ENCODE measurements at places on chromosomes 4 and X.

- DNase-seq, result no peak
These were observed 47.5 kb downstream of the SLITRK2 start for GRCh38 chrX:145865082-145865481.

- no peak for DNase-seq
These were observed 40.1 kb upstream of the TRPC3 start for GRCh38 chr4:121991968-121992367.

GRCh38 chr4:168724686-168725411 lies 228.0 kb downstream of the PALLD start:
- DNase-seq, result no peak

GRCh38 chr4:4598851-4599411 lies 57.1 kb upstream of the STX18 start:
- DNase-seq, result no peak

- DNase-seq, result no peak
These were observed 426.7 kb downstream of the RPA4 start for GRCh38 chrX:97310373-97310772.

DNA sequence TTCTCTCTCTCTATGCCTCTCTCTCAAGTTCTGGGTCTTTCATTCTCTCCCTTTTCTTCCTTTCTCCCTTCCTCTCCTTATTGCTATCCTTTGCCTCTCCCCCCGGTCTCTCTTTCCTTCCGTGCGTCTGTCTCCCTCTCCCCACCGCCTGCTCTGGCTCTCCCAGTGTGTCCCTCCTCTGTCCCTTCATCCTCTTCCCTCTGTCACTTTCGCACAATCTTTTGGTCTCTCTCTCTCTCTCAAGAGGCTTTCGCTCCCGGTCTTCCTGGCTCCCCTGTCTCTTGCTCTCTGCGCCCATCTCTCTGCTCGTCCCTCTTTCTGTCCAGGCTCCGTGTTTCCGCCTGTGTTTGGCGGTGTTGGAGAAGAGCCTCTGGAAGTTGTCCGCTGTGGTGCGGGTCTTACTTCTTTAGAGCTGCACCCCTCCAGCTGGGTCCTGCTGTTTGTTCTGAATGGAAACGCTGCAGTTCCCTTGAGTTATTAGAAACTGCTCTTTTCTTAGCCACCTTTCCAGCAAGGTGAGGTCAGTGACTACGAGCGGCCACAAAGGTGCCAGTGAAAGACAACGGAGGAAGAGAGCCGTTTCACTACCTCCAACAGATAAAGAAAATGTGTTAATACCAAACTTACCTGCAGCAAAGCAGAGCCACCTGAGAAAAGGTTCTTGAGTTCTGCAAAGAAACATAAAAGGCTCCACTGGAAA lies 1.1 kb downstream of the BMPR1B start:
- DNase-seq, result no peak

DNA sequence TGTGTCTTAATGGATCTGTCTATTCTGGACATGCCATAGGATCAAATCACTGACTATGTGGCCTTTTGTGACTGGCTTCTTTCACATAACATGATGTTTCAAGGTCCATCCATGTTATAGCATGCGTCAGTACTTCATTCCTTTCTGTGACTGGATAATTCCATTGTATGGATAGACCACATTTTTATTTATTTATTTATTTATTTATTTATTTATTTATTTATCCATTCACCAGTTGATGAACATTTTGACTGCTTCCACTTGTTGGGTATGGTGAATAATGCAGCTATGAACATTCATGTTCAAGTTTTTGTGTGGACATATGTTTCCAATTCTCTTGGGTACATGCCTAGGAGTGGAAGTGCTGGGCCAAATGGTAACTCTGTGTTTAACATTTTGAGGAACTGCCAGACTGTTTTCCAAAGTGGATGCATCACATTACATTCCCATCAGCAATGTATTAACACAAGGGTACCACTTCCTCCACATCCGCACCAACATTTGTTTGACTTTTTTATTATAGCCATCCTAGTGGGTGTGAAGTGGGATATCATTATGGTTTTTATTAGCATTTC lies 14.0 kb downstream of the RTL5 start:
- DNase-seq, result no peak

DNA sequence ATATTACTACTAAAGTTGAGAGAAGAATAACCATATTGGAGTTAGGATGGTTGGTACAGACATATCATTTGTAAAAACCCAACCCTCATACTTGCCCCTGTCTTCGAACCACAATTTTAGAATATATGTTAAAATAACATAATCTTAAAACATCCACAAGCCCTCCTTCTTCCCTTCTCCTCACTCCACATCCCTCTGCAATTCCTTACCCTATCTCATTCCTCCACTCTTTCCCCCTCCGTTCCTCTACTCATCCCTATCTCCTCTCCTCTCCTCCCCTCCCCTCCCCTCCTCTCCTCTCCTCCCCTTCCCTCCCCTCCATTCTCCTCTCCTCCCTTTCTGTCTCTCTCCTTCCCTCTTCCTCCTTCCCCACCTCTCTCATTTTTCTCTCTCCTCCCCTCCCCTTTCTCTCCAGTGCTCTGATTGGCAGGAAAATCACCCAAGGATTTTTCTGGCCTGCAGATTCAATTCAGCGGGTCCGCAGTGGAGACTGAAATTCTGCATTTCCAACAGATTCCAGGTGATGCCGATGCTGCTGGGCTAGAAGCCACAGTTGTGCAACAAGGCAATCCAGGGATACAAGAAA lies 17.4 kb upstream of the ODAM start:
- DNase-seq, result no peak

GRCh38 chr4:165779950-165780670 lies 92.9 kb upstream of the TLL1 start:
- DNase-seq, result no peak

- no peak for DNase-seq
These were observed 97.3 kb upstream of the SPRY1 start for GRCh38 chr4:123299212-123299691.

GRCh38 chrX:13473442-13474163 lies 95.8 kb upstream of the EGFL6 start:
- peak; percentile 2 for DNase-seq

DNA sequence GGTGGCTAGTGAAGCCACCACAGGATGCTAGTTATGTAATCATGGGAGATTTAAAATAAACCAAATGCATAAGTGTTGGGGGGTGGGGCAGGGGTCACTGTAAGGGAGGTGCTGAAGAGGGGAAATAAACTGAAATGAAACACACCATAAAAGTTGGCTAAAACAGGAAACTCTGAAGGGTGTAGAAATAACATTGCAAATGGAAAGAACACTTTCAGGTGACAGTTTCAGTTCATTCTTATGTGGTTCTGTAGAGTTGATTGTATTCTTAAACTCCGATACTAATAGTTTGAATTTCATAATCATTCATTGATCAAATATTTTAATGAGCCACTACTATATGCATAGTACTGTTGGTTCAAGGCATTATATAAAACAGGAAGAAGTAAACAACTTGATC lies 80.1 kb downstream of the HDAC8 start:
- no peak for DNase-seq

DNA sequence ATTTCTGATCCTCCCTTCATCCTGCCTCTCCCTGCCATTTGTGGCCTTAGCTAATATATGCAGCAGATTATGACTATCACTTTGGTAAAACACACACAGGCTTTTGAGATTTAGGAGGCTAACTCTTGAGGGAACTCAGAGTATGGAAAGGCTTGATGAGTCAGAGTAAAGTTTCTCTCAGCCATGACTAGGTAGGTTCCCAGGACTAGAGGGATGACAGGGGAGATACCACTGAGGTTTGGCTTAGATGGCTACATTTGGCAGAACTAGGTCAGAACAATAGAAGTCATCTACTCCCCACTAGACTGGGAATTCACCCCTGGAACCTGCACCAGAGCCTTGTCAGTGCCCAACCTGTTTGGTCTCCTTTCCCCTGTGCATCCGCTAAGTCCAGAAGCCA lies 585.7 kb downstream of the TLL1 start:
- DNase-seq, result no peak

GRCh38 chrX:118272242-118272641 lies 73.7 kb upstream of the WDR44 start:
- no peak for DNase-seq

DNA sequence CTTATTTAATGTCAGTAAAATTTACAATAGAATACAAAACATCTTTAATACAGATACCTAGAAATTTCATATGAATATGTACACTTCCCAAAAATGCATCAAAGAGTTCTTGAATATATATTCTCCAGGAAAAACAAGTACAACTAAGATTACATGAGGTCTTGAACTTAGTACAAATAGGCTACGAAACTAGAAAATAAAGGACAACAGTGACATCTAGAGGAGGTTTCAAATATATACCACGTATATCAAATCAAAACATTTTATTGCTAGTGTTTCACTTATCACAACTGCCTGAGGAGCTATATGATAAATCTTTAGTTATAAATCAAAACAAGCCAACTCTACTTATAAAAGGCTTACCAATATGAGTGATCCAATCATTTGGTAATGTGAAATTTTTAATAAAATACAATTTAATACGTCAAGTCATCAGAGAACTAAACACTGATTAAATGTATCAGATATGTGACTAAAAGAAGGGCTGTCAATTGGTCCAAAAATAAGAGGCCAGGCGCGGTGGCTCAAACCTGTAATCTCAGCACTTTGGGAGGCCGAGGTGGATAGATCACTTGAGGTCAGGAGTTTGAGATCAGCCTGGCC lies 36.6 kb downstream of the ANAPC10 start:
- no peak for DNase-seq

GRCh38 chr4:151223465-151223864 lies 53.5 kb upstream of the PRSS48 start:
- no peak for DNase-seq

GRCh38 chr4:26105337-26105736 lies 191.3 kb downstream of the SMIM20 start:
- DNase-seq, result no peak

GRCh38 chrX:56125946-56126345 lies 106.2 kb upstream of the KLF8 start:
- no peak for DNase-seq

DNA sequence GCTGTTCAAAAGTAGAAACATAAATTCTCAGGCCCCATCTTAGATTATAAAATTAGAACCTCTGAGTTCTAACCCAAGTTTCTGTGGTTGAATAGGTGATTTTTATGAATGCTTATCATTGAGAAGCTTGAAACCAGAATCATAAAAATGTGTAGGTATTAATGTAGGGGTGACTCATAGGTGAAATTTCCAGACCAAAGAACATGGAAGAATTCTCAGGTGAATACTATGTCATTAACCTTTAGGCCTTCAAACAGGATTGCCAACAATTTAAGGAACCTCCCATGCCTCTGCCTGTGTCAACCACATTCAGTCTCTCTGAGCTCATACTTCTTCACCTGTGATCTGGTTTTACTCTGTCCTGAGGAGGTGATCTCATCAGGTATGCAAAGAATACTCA lies 177.8 kb downstream of the NPFFR2 start:
- no peak for DNase-seq

GRCh38 chr4:84597450-84597849 lies 14.5 kb downstream of the CDS1 start:
- no peak for DNase-seq

DNA sequence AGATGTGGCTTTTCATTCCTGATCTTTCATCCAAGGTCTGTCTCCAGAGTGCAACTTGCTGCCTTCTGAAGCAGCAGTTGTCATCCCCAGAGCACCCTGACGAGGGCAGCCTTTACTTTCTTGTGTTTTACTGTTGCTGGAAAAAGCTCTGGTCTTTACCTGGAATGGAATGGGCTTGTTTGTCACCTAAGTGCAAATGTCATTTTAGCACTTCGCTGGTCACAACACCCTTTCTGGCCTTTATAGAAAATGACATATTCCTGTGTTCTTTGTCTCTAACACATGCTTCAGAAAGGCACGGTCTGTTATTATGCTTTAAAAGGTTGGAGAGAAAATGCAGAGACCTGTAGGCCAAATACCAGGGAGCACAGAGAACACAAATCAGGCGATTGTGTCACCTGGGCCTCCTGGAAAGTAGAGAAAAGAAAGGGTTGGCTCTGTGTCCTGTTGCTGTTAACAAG lies 332.7 kb upstream of the IGFBP7 start:
- no peak for DNase-seq

DNA sequence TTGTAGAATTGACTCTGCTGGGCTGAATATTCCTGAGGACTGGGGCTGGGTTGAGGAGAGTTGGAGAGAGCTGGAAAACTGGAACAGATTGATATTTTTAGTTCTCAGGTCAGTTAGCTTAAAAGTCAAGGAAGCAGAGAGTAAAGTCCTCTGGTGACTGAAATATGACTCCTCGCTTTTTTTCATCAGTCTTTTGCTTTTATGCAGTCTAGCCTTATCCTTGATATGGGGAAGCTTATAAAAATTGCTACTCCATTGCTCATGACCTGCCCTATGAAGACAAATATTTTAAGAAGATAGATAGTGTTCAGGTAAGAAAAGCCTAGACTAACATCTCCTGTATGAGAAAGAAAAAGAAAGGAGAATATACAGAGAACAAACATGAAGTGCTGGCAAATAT lies 152.7 kb downstream of the C4orf33 start:
- no peak for DNase-seq

GRCh38 chr4:150743564-150744342 lies 161.8 kb downstream of the MAB21L2 start:
- DNase-seq, result no peak

All from activated effector memory CD4-positive, alpha-beta T cell treated with Interleukin-2 at 50 U/mL for 16 hours (primary cell).